ENCODE measurements at places on chromosomes 7 and 10.

DNA sequence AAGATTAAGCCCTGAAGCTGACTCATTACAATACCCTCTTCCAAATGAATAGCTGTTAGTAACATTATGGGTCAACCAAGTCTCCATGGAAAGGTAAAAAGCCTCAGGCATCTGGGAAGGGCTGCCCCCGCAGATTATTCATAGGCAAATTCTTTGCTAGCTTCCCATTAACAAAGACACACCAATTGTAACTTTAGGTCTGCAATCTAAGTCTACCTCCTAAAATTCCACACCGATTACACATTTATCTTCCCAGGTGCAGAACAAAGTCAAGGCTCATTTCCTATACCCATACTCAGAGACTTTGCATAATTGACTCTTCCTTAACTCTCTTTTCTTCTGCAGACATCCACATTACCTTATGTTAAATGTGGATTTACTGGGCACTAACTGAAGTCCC lies 826.3 kb upstream of the MBL2 start:
- no peak for DNase-seq

GRCh38 chr7:128167791-128168666 lies 73.0 kb upstream of the LEP start:
- no peak for DNase-seq

DNA sequence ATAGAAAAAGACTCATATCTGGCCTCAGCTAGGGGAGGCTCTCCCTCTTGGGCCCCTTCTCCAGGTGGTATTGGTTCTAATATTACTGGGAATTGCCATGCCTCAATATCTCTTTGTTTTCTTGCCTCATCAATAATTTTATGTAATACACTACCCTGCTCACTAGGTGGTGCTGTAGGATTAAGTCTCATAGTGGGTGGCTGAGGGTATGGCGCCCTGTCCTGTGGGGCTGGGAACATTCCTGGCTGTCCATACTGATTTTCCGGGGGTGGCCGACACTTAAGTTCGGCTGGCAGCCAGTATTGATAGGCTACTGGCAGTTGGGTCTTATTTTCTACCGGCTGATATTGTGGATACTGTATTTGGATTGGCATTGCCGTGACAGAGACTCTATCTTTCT lies 9.0 kb upstream of the TAS2R3 start:
- no peak for DNase-seq

DNA sequence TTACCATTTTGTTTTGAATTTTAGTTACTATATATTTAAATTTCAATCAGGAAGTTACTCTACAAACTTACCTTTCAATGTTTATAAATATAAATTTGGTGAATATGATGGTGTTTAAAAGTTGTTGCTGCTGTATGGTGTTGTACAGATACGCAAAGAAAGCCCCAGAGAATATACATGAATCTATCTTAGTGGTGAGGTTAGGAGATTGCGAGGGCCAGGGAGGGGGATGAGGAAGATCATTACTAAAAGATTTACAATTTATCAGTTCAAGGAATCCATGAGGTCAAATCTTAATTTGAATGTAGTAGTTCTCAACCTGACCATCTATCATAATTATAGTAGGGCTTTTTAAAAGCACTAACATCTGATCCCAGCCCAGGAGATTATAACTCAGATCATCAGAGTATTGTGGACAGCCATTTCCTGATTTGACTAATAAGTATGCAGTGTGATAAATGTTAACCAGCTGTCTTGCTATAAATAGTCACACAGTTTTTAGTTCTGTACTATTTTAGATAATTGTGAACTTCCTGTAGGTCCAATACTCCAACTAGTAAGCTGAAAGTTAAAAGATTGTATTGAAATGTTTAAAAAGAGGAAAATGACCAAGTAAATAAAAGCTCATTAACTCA lies 23.6 kb downstream of the FAM3C start:
- DNase-seq, result no peak

GRCh38 chr7:12754179-12754578 lies 66.7 kb downstream of the ARL4A start:
- DNase-seq, result no peak

- DNase-seq, result no peak
Measured at GRCh38 chr10:104081998-104082397, 3.7 kb downstream of the COL17A1 start.

DNA sequence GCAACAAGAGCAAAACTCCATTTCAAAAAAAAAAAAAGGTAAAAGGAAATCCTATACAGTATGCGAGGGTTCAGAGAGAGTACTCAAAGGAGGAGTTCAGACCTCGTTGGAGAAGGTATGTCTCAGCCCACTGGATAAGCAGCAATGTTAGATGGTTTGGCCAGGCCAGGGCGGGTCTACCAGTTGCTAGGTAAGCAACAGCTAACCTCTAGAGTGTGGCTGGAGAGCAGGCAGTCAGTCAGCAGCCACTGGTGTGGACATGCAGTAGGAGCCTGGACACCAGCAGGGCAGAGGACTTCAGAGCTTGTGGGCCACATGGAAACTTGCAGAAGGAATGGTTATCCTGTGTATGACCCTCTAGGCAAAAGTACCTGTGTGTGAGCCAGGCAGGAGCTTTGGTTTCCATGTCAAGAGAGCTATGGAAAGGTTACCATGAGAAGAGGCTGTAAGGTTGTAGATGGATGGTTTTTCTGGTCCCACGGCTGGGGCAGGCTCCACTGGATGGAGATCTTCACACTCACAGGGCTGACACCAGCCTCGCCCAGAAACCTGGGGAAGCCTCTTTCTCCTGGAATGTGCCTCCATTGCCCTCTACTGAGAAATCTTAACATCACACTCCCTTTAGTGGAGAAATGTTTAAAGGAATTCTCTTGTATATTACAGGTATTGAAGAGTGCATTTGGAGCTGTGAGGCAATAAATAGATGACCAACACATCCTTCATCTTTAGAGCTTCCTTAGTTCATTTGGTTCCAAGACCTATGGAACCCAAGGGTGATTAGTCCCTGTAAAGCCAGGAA lies 63.6 kb downstream of the CCDC186 start:
- no peak for DNase-seq

DNA sequence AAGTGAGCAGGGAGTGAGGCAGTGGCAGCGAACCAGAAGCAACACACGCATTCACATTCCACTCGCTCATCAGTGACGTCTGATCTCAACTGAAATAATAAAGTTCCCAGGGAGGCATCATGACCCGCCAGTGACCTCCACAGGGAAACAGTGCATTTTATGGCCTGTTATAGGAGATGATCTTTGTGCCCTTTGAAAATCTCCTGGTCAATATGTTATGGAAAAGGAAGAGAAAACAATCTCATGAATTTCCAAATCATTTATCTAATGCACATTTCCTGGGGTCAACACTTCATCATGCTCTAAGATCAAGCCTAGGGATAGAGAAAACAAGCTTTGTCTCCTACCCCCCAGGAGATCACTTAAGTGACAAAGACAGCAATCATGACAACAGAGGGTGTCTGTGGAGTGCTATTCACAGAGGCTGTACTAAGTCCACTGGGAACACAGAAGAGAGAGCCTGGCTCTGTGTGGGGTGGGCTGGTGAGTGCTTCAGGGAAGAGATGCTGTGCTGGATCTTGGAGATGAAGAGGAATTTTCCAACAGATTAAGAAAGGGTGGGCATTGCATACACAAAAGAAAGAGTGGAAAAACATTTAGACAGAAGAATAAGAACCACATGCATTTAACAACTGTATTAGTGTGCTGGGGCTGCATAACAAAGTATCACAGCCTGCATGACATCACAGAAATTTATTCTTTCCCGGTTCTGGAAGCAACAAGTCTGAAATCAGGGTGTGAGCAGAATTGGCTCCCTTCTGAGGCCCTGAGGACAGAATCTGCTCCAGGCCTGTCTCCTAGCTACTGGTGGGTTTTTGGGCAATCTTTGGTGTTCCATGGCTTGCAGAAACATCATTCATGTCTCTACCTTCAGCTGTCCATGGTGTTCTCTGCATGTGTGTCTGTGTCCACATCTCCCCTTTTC lies 613.9 kb upstream of the IGFBP3 start:
- no peak for DNase-seq

GRCh38 chr7:30782690-30783089 lies 11.5 kb downstream of the MINDY4 start:
- no peak for DNase-seq

GRCh38 chr10:30791197-30791611 lies 161.7 kb upstream of the LYZL2 start:
- DNase-seq, result no peak

DNA sequence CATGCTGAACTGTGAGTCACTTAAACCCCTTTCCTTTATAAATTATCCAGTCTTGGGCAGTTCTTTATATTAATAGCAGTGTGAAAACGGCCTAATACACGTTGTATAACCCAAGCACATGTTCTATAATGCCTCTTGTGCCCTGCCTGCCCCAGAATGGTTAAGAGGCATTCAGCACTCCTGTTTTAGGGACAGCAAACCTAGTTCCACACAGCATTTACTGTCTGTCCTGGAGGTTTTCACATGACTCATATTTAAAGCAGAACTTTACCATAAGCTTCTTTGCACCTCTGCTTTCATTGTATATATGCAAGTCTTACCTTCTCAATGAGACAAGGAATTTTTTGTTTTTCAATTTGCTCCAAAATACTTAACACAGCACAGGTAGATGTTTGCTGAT lies 144.8 kb downstream of the ICA1 start:
- no peak for DNase-seq
